Hepatocyte (in vitro differentiated cells): ENCODE measurements at places on chromosomes 12 and 14. TPM values are rescaled to one million over a fixed set of nuclear protein-coding genes. Genes with fewer than 3 reads are reported as not detected.

GRCh38 chr12:131093971-131094830, 140.5 kb downstream of the ADGRD1 start:
- H3K4me3 ChIP-seq = no peak overlapping the region
- H3K4me1 ChIP-seq = no peaks in the 10 kb centered on the region
- H3K36me3 ChIP-seq = no peaks in the 10 kb centered on the region
- no peak for DNase-seq
- no peaks in the 10 kb centered on the region for H3K27me3 ChIP-seq
- no peak overlapping the region for H3K27ac ChIP-seq

ADSS1 gene
- 3.1 and 3.8 TPM in 2 replicates for total RNA-seq

PTHLH gene
- 1.8 and 4.5 TPM in 2 replicates for total RNA-seq

B4GALNT1 gene
- 0.24 and 0.97 TPM in 2 replicates for total RNA-seq

INTS13 gene
- total RNA-seq = 24.6 and 40.4 TPM in 2 replicates

TMEM179 gene
- 1.8 and 4.3 TPM in 2 replicates for total RNA-seq
